T47D (cell line): ENCODE measurements at places on chromosomes 16 and 17.
A peak's percentile ranks its signal among the peaks of the same experiment; 100 is the strongest.

DNA sequence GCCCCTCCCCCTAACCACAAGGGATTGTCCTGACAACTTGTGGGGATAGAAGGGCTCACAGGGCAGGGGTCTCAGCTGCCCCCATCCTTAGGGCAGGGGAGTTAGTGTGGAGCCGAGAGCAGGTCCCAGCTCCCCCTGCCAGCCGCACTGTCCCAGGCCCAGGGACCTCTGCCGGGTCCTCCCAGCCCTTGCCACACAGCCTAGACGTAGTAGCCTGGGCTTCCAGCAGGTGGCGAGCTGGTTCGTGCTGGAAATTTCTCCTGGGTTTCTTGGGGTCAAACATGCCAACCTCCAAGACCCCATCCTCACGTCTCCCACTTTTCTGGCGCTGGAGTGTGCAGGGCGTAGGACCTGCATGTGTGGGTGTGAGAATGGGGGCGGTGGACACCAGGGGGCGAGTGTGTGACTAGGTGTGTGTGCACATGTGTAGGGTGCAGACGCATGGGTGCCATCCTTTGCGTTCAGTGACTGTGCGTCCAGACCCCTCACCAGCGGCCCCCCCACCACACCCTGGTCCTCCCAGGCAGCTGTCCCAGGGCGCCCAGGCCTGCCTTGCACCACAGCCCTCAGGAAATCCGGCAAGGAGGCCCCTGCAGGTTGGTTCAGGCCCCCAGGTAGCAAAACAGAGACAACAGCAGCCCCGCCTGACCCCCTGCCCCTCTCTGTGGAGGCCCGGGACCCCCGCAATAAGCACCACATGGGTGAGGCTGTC is 29.5 kb downstream of the SBK1 start:
- DNase-seq, result peak; percentile 64

GRCh38 chr16:75621170-75621477 is 2.0 kb downstream of the ADAT1 start:
- DNase-seq, result no peak

GRCh38 chr17:52647411-52647810 is 488.9 kb upstream of the CA10 start:
- no peak for DNase-seq

- no peak for DNase-seq
Observed at GRCh38 chr17:63842173-63842539, 329 bp downstream of the SMARCD2 start.

DNA sequence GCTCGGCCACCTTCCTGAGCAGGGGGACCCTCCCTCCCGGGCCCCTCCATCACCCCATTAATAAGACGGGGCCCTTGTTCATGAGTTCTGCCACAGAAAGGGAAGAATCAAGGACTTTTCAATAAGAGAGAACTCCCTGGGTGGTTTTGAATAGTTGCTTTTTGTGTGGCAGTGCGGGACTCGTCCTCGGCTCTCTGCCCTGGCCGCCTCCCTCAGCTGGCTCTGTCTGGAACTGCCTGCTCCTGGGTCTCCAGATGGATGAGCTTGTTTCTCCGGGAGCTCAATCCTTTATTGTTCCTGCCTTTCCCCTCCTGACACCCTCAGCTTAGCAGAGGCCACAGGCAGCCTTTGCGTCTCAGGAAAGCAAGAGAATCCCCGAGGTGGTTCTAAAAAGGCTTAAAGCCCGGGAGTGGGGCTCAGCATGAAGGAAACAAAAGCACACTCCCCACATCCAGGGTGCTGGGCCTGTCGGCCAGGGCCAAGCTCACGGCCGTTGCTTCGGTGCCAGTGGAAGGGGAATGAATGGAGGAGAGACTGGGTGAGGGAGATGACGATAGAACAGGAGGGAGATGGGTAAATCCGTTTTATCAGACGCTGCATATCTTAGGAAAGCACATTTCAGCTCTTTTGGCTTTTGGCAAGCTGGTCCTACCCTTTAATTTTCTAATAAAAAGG is 60.2 kb downstream of the RAI1 start:
- no peak for DNase-seq

DNA sequence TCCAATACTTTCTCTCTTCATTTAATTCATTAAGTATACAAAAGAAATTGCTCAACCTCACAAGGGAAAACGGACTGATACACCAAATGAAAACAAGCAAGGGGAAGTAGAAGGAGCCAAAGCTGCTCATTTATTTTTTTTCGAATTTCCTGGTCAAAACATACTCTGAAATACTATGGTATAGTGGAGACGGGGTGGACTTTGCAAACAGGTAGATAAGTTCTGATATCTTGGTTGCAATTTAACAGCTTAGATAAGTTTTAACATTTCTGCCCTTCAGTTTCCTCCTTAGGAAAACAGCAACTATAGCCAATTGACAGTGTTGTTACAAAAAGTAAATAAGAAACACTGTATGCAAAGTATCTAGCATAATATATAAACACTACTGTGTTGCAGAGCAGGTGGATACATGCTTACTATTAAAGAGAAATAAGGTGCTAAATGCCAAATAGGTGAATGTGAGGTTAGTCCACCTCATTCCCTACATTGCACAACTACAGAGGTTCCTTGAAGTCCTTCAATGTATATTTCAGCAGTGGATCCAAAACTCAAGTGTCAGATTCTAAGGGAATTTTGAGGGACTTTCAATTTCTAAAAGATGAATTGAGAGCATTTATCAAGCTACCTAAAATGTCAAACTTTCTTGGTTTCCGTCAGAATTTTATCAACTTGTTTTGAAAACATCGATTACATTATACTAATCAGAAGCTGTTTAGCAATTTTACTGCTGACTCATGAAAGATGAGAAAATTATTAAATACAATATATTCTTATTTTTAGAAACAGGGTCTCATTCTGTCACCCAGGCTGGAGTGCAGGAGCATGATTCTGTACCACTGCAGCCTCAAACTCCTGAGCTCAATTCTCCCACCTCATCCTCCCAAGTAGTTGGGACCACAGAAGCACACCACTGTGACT is 11.0 kb downstream of the CCDC47 start:
- DNase-seq, result no peak

DNA sequence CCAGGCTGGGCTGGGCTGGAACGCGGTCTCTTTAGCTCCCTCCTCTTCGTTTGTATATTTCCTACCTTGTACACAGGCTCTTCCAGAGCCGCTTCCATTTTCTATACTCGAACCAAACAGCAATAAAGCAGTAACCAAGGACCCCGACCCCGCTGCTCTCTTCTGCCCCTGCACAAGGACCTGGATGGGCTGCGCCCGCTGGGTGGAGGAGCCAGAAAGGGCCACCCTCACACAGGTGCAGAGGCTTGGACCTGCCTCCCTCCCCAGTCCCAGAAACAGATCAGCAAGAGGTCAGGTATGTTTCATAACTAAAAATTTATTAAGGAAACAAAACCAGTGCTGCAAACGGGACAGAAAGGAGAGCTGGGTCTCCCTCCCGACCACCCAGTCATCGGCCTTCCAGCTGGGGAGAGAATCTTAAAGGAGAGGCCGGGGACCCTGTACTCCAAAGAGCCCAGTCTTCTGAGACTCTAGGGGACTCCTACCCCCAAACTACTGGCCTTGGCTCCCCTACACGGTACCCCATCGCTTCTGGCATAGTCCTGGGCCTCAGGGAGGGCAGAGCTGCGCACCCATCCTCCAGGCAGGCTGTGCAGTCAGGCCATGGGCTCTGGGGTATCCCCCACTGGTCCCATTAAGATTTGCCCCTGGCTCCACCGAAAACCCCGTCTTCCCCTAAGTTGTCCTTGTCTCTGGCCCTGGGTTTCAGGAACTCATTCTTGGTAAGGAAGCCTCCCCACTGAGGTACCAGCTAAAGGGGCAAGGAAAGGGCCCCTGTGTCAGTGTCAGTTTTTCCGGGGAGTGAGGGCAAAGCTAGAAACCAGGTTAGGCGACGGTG is 4.9 kb downstream of the HIC1 start:
- no peak for DNase-seq

GRCh38 chr17:7686222-7687071 is 843 bp downstream of the TP53 start:
- peak; percentile 21 for DNase-seq

GRCh38 chr16:19601083-19601976 is 45.8 kb downstream of the VPS35L start:
- peak; percentile 31 for DNase-seq
